DMS 273 treated with DMSO at 0.1 percent for 48 hours (cell line): ENCODE measurements at places on chromosomes 3 and 15.

- no peak for DNase-seq
Measured at GRCh38 chr3:131730581-131730980, 227.8 kb upstream of the MRPL3 start.

- no peak for DNase-seq
Measured at GRCh38 chr3:43338295-43338694, 52.0 kb downstream of the SNRK start.

GRCh38 chr3:4756855-4757574 lies 222.2 kb upstream of the BHLHE40 start:
- DNase-seq = no peak

DNA sequence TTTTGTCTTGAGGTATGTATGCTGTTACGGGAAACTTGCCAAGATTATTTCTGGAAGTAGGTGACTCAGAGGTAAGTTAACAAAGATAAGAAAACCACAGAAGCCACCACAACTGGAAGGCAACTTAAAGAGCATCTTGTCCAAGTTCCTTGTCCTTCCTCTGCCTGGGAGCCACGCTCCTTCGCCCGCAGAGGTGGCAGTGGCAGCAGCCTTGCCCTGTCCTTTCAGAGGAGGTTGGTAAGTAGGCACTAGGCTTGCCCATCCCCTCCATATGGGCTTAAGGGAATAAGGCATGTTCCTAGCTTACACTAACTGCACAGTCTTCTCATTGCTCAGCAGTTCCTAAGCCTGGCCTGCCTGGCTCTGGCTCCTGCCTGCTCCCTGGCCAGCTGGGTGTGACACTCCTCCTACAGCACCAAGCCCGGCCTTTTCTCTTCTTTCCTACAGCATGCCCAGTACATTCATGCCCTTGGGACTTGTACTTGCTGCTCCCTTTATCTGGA lies 48.0 kb upstream of the RAB6B start:
- no peak for DNase-seq

GRCh38 chr15:74776821-74777768 lies 4.8 kb upstream of the CSK start:
- DNase-seq = no peak

GRCh38 chr3:185042312-185043050 lies 110.4 kb downstream of the C3orf70 start:
- no peak for DNase-seq

GRCh38 chr3:144003051-144003450 lies 31.4 kb downstream of the DIPK2A start:
- DNase-seq = no peak

- DNase-seq = no peak
Measured at GRCh38 chr15:63499611-63500010, 4.8 kb upstream of the USP3 start.

- DNase-seq = no peak
Measured at GRCh38 chr3:107829185-107829584, 261.6 kb downstream of the CD47 start.

GRCh38 chr3:157387708-157388435 lies 48.8 kb upstream of the PTX3 start:
- no peak for DNase-seq

DNA sequence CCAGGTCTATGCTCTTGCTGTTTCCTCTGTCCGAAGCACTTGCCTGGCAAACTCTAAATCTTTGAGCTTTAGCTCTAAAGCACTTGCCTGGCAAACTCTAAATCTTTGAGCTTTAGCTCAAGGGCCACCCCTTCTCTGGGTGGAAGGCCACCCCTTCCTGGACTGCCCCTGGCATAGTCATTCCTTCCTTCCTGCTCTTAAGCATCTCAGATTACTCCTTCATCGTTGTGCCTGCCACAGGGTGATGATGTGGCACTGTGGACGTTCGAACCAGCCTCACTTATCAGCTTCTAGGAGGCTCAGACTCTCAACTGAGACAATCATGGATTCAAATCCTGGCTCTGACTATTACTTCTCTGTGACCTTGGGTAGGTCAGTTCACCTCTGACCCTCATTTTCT lies 10.5 kb upstream of the CRABP1 start:
- no peak for DNase-seq

- DNase-seq = no peak
Measured at GRCh38 chr15:69400850-69401249, 13.3 kb upstream of the KIF23 start.

- no peak for DNase-seq
Measured at GRCh38 chr15:60419753-60420152, 22.0 kb upstream of the ANXA2 start.

DNA sequence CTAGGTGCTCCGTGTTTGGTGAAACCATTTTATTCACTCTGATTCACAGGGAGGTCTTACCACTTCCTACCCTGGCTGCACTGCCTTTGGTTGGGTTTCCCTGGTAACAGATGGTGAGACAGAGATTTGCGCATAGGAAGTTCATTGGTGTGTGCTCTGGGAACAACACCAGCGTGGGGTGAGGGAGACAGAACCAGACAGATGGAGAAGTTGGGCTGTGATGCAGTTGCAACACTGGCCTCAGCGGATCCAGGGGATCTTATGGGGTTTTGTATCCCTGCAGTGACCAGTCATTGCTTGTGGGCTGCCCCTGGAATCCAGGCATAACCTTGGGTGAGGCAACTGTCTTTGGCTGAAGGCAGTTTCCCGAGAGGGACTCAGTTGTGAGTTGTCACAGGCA lies 12.5 kb upstream of the IL16 start:
- DNase-seq = no peak

- no peak for DNase-seq
Measured at GRCh38 chr3:180048103-180048502, 11.4 kb upstream of the PEX5L start.

DNA sequence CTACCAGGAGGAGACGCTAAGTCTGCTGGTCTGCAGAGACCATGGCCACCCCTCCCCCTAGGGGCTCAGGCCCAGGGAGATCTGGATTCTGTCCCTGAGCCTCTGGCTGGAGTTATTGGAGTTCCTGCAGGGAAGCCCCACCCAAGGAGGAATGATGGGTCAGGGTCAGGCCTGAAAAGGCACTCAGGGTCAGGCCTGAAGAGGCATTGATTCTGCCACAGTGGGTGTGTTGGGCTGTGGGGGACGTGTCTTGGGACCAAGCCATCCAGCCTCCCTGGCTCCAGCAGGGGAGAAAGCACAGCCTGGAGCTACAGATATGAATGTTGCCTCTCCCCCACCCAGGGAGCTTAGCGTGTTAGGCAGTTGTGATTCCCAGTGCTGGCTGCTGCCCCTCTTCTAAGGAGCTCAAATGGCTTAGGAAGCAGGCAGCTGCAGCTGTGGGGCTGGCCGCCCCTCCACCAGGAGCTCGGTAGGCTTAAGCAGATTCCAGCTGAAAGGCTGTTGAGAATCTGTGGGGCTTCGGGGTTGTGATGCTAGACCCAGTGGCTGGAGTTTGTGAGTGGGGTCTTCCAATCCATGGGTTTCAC lies 176.7 kb downstream of the CHL1 start:
- no peak for DNase-seq

DNA sequence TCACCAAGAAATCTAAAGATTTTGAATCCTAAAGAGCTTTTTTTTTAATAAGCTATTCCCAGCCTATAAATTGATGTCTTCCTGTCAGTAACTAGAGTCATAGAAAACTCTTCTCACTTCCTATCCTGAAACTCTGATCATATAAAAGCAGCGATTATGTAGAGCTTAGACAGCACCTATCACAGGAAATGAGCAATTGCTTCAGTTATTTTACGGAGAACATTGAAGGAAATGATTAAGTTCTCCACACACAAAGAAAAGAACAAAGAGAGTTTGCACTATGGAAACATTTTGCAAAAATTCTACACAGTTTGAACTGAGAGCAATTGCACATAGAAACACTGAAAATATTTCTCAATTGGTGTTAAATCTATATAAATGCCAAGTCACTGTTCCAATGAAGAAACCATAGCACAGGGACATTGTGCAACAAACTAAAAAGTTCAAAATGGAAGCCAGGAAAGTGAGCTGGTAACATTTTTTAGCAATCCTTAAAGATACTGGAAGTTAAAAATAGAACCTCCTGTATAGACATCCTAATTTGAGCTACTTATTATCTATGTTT lies 291.5 kb upstream of the ARHGEF26 start:
- no peak for DNase-seq

DNA sequence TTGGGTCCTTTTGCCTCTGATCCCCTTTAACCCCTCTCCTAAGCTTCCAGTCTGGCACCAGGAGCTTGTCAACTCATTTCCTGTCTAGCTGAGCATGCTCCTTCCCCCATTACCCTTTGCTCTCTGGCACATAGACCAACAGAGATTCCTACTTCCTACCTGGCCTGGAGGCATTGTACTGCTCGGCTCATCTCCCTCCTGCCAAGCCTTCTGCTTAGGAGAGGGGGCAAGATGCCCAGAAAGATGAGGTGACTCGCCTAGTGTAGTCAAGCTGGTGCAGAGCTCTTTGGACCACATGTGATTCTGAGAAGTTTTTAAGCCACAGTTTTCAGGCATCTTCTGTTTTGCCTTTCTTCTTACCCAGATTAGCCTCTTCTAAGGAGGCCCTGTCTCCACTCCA lies 95.4 kb downstream of the ZNF621 start:
- no peak for DNase-seq

GRCh38 chr15:58748040-58748851 lies 1.3 kb downstream of the ADAM10 start:
- no peak for DNase-seq

DNA sequence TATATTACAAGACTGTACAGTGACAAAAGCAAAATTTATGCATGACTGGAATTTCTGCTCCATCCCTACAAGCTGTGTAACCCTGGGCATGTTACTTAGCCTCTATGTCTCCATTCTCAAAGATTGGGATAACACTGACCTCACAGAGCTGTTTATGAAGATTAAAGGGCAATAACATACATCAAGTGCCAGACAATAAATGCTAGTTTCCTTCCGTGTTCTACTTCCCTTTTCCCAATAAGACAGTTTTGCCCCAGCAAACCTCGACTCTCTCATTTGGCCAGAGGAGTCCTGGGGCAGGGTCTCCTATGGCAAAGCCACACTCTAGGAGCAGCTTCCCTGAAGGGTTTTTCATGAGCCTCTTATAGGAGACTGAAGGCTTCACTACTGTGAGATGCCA lies 7.5 kb downstream of the HEXA start:
- DNase-seq = no peak

DNA sequence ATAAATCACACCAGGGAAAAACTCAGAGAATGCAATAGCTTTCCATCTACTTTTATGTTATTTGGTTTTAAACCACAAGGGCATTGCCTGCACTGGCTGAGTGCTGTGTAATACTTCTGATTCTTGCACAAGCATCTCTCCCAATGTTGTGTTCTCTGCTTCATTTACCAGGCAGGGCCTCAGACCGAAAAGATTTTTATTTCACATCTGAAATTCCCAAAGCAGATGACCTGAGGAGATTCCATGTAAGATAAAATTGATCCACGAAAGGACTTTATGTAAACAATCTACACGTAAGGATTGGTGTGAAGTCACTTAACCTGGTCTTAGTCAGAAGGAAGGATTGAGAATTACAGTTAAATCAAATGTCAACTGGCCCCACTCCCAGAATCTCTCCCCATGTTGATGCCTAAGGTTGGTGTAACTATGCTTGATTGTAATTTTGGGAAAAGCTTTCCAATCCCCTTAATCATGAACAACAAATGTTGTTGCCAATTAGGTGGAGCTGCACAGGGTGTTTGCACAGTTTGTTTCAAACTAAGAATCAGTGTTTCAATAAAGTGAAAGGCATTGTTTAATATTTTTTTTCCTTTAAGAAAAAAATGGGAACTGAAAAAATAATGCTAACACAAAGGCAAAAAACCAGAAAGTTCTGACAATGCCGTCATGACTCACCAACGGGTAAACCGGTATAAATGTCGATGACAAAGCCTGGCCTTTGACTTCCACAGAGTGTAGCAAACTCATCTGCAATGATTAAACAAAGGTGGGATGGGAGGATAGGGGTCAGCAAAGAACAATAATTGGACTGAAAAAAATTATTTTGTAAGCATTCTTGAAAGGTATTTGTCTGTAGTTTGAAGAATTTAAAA lies 128.6 kb downstream of the DUT start:
- DNase-seq = no peak

- no peak for DNase-seq
Measured at GRCh38 chr3:46075816-46076215, 48.5 kb upstream of the XCR1 start.

DNA sequence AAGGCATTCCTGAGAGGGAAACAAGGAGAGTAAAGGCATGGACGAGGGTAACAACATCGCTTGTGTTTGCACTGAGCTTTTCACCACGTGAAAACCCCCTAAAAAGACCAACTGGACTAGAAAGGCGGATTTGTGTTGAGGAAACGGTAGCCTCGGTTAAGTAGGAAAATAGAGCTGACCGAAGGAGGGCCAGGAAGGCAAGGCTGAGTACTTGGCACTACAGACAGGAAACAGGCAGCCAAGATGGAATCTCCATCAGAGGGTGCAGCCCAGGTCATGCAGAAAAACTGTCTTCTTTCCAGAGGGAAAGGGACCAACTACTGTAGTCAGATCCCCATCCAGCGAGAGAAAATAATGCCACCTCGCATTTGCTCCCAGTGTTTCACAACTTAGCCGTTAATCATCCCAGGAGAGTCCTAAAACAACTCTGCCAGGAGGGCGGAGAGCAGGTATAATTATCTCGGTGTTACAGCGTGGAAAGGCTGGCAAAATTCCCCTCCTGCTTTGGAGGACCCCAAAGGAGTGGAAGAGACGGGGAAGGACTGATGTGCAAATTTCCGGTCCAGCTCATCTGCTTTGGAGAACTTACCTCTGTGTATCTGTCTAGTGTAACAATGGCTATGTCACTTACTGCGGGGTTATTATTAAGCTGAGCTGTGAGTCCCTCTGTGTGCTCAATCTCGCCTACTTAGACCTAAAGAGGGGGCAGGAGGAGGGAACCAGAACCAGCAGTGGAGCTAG lies 77.2 kb downstream of the MYO1E start:
- no peak for DNase-seq

DNA sequence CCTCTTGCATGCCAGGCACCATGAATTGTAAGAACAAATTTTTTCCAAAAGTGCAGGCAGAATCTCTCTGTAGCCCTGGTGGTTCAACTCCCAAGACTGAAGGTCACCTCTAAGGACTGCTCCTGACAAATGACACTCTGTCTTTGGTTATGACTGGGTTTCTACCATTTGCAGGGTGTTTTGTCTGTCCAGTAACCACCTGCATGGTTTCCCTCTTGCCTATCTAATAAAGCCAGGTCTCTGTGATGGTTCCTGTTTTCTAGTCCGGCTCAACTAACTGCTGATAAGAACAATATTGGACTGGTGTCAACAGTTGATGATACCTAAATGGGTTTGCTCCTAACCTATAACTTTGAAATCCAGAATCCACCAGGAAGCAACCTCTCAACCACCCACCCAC lies 43.7 kb downstream of the ATP8B4 start:
- no peak for DNase-seq

- DNase-seq = no peak
Measured at GRCh38 chr3:110965976-110966375, 105.6 kb upstream of the NECTIN3 start.

GRCh38 chr15:39736412-39737195 lies 46.0 kb downstream of the FSIP1 start:
- no peak for DNase-seq

- no peak for DNase-seq
Measured at GRCh38 chr15:39774688-39775267, 7.9 kb downstream of the FSIP1 start.

GRCh38 chr3:33181229-33181628 lies 37.4 kb downstream of the SUSD5 start:
- no peak for DNase-seq

- DNase-seq = no peak
Measured at GRCh38 chr15:33934396-33934795, 33.9 kb upstream of the CHRM5 start.
